AG09319 (cell line): ENCODE measurements at places on chromosomes 3 and 15.

GRCh38 chr3:112858410-112859069 is 11.9 kb upstream of the CD200R1L start:
- DNase-seq: no peak

- no peak for DNase-seq
Observed at GRCh38 chr3:172061724-172062184, 22.4 kb downstream of the FNDC3B start.

DNA sequence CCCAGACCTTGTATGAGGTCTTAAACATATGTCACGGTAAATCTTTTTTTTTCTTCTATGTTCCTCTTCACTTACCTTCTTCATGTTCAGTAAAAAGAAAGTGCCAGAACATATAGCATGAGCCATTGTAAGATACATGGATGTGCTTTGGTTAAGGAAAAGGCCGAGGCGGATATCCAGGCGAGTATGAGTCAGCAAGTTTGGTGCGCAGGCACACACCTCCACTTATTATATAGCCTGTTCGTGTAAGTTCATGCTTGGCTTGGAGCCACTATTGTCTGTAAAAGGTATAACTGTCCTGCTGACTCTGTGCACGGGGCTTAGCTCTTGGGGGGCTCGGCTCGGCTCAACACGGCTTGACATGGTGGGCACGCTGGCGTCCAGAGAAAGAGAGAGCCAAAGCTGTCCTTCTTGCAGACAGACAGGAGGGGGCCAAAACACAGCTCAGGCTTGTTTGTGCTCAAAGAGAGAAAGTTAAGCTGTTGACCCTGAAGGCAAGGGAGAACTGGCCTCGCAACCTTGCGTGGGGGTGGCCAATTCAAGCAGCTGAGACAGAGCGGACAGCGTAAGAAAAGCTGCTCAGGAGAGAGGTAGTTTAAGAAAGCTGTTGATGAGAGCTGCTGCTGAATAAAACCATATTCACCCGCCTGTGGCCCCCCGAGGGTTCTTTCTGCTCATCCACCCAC is 251.2 kb downstream of the SLC9A9 start:
- DNase-seq: no peak

DNA sequence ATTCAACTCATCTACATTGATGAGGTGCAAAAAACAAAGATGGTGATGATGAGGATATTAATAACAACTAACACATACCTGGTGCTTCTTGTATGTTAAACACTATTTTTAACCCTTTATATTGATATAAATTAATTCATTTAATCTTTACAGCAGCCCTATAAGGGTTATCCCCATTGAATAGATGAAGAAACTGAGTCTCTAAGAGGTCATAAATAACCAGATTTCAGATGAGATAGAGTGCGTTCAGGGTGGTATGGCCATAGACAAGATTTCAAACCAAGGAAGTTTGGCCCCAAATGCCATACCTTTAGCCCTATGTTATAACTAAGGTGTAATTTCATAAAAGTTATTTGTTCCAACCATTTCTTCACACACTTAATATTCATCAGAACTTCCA is 82.6 kb downstream of the CMSS1 start:
- DNase-seq: no peak

DNA sequence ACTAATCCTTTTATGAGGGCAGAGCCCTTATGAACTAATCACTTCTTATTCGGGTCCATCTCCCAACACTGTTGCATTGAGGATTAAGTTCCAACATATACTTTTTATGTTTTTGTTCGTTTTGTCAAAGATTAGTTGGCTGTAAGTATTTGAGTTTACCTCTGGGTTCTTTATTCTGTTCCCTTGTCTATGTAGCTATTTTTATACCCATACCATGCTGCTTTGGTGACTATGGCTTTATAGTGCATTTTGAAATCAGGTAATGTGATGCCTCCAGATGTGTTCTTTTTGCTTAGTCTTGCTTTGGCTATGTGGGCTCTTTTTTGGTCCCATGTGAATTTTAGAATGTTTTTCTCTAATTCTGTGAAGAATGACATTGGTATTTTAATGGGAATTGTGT is 166.4 kb upstream of the KCNMB2 start:
- DNase-seq: no peak

DNA sequence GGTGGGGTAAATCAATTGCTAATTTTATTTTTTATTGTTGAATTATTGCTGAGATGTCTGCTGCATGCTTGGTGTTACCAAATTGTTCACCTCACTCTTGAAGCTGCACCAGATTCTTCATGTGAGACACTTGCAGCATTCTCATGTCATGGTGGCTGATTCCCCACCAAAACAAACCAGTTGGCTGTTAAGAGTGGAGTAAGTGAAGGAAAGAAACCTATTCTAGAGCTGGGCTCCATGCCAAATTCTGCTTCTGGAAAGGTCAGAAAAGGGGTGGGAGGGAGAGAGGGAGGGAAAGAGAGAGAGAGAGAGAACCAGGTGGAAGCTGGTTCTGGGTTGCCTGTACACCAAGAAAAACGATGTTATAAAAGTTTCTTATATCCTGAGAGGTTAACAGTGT is 317.5 kb upstream of the THRB start:
- DNase-seq: no peak

DNA sequence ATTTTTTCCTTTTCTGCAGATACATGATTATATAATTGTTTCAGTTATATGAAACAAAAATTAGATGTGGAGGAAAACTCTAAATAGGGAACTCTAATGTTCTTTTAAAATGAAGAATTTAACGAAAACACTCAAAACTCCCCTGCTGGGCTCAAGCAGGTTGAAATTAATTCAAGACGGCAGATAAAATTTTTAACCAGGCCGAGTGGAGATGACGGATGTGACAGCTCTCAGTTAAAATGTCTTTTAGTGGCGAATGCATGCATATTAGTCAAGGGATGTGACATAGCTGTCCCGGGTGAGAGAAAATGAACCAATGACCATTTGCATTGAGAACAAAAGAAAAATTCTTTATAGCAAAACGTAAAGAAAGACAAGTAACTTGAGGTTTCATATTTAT is 110.1 kb downstream of the ROBO2 start:
- no peak for DNase-seq

- DNase-seq: no peak
Observed at GRCh38 chr3:133871368-133872090, 24.2 kb downstream of the RAB6B start.

- peak; percentile 98 for DNase-seq
Observed at GRCh38 chr15:49855917-49856637, 235.2 kb downstream of the DTWD1 start.

DNA sequence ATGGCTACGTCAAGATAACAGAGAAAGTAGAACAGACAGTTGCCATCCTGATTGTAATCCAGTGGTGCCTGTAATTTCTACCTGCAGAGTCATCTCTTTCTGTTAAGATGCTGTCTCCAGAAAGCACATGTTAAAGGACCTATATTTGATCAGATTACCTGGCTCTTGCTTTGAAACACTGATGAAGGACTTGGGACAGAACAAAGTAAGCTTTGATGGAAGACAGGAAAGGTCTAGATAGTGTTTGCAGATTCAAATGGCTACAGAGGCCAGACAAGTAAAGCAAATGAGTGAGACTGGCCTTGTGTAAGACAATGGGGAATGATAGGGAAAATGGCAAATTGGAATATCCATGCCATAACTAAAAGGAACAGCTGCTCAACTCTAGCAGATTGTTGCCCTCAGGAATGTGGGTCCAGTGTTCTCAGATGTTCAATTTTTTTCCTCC is 1.8 kb upstream of the GSK3B start:
- DNase-seq: no peak

- no peak for DNase-seq
Observed at GRCh38 chr3:184717399-184717983, 5.6 kb upstream of the MAGEF1 start.

DNA sequence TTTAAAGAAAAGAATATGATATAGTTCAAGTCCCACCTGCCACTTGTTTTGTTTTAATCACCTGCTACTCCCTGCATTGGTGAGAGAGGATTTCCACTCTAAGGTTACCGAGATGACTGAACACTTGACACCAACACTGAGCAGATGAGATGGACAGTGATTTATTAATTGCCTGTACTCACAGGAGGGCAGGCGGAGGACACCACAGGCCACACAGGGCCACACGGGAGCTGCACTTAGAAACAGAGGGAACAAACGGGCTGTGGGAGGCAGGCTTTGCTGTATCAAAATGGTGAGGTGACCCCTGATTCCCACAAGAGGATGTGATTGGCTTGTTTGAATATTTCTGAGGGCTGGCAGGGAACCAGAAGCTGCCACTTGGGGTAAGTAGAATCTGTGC is 10.8 kb downstream of the MINAR1 start:
- DNase-seq: no peak

DNA sequence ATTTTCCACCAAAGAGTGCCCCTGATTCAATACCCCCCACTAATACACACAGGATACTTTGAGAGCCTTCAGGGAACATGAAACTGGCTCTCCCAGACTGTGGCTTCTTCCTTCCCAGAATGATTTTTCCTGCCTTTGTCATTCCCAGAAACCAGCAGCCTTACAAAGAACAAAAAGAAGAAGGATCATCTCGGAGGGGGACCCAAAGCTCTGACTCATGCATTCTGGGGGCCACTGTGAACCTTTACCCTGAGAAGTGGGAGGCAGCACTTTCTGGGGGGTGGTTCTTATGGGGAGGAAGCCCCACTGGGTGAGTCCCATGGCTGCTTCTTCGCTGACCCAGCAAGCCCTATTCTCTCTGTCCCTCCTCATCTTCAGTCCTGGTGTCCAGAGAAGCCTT is 44.7 kb upstream of the RAD18 start:
- DNase-seq: no peak

DNA sequence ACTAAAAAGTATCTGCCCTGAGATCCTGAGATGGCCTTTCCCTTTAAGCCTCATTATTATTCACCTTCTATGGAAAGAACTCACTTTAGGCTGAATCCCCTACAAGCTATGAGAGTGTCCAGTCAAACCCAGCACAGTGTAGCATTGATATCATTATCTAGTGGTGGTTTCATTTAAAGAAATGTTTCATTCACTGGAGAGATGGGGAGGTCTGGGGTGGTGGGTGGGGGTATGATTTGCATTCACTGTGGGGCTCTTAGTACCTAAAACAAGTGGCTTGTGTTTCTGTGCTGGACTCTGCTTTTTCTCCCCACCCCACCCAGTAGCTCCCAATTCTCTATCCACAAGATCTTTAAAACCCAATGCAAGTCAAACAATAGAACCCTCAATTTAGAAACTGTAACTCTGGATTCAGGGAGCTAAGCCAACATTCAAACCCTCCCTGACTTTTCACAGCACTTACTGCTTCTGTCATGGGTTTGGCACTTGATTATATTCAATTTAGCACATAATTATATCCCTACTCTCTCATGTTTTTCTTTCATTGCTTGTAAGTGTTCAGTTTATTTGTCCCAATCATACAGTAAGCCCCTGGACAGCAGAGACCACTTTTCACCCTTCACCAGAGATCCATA is 310.5 kb upstream of the THBS1 start:
- no peak for DNase-seq

- no peak for DNase-seq
Observed at GRCh38 chr3:106082616-106083015, 213.8 kb upstream of the CBLB start.

GRCh38 chr3:177589911-177590381 is 392.7 kb upstream of the TBL1XR1 start:
- DNase-seq: peak; percentile 98

DNA sequence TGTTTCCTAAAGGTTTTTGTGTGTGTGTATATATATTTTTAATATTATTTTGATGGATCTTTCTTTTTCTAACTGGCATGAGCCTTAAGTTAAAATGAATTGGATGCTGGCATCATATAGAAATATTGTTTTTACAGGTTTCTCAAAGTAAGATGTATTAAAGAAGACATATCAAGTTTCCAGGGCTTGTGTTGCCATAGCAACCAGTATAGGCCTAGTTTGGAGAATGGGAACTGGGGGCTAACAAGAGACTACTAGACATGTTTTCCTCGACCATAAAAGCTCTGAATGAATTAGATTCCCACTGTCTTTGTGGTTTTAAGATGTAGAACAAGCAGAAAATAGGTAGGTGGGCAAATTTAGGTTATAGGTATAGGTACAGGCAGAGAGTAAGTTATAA is 771.4 kb downstream of the TUSC7 start:
- no peak for DNase-seq

DNA sequence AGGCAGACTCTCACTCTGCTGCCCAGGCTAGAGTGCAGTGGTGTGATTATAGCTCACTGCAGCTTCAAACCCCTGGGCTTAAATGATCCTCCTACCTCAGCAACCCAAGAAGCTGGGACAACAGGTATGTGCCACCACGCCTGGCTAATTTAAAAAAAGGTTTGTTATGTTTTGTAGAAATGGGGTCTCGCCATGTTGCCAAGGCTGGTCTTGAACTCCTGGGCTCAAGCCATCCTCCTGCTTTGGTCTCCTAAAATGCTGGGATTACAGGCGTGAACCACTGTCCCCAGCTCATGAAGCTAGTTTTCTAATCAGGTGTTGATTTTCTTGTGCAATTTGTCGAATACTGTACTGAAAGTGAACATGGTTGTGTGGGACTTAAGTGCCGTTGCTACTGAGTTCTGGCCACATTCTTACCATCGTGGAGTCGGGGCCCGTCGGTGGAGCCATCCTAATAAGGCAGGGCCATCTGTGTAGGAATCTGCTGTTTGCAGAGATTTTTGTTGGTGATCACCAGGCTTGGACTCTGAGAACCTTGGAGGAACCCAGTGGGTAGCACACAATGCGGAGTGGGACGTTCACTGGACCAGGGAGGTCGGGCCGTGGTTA is 193.2 kb downstream of the GOLGA6L6 start:
- DNase-seq: no peak

- DNase-seq: no peak
Observed at GRCh38 chr3:123883111-123883510, 1.0 kb downstream of the MYLK start.

GRCh38 chr3:51245867-51246266 is 139.2 kb upstream of the MANF start:
- DNase-seq: no peak
